ENCODE measurements at places on chromosomes 2 and 18.

DNA sequence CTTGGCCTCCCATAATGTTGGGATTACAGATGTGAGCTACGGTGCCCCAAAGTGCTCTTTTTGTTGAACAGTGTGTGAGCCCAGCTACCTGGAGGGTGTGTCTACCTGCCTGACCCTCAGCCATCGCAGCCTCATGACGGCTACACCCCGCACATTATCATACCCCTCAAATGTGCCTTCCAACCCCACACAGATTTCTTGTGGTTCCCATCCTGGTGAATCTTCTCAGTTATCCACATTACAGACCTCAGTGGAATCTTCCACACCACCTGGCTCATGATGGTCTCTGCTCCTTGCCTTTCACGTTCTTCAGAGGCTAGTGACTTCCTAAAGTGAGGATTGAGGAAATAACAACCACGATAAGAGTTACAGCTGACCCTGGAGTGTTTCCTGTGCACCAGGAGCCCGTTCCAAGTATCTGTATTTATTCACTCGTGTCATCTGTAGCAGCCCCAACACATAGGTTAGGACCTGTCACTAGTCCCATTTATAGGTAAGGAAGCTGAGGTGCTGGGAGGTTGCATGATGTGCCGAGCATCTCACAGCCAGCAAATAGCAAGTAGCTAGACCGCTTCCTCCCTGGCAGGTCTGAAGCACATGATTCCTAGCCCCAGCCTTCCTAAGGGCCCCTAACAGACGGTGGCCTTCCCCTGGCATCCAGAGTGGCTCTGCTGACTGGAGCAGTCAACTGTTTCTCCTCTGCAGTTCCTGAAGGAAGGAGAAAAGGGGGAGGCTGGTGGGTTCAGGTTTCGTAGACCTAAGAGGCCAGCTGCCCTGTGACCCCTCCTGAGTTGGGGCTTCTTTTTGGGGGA, 47.3 kb downstream of the TCF7L1 start:
- DNase-seq = no peak

DNA sequence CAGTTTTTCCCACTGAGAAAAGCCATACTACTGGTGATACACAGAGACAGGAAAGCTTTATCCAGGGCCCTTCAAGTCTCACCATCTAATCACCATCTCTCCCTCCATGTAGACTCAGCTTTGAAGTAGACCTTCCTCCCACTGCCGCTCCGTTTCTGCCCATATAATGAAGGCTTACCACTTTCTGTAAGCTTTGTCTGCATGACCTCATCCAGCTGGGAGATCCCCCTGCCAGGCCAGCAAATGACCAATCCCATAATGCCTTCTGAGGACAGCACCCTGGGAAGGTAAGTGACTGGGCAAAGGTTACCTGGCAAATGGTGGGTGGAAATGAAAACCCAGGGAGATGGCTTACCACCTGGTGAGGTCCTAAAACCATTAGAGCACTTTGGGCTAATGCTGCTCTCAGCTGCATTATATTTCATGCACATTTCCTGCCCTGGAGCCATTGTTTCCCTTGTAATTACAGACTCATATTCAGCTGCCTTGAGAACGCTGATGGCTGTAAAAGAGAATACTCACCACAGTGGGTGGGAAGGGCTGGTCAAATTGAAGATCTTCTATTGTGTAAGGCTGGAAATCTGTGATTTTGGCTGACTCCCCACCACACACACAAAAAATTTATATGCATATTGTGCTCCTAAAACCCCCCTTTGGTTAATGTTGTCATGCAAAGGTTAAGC, 350.7 kb upstream of the SYT4 start:
- DNase-seq = no peak

DNA sequence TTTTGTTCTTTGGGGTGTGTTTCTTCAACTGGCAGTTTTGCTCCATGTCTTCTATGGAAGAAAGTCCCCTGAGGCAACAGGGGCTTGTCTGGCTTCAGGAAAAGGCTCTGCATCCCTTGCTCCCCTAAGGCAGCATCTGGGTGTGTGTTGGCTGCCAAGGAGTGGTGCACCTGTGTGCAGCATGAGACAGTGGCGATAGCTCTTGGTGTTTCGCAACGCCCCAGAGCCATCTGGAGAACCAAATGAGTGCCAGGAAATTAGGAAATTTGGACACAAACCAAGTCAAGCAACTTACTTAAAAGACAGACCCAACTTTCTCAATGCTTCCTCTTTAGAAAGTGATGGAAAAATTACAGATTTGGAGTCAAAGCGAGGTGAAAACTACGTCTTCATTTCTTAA, 1044.4 kb upstream of the CNTNAP5 start:
- DNase-seq = no peak

DNA sequence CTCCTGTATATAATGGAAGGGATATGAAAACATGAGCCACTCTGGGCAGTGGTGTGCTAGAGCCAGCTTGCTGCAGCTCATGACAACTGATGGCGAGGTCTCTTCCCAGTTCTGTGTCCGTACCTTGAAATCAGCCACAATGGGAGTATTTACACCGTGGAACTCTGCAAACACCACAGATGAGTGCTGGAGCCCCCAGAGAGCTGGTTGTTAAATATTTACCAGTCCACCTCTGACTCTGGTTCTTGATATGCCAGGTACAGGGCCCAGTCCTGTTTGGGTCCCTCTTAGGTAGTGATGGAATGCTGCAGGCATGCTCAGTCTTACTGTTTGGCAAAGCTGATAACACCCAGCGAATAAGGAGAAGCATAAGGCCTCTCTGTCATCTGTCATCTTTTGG, 116.1 kb upstream of the GLI2 start:
- DNase-seq = no peak

GRCh38 chr2:191867507-191867847, 20.6 kb upstream of the CAVIN2 start:
- no peak for DNase-seq

DNA sequence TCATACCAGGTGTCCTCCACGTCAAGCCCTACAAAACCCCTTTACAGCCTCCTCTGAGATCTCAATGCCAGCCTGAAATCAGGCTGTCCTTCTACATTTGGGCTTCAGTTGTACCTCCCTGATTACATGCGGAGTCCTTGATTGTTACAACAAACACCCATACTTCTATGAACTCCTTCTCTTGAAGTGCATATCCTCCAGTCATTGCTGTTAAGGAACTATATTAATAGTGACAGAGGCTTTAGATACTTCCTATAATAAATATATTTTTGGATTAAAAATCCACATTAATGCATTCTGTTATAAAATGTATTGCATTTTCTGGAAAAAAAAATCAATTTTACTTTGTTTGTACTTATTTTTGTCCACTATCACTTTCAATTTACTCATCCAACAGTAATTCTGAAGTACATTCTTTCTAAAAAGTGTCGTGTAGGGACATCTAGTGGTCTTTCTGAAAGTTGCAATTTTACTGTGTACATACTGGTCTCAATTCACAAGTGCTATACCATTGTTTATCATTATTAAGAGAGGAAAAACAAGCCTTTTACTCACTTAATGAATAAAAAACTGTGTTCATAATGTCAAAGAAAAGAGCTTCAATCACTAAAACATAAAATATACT, 316.4 kb downstream of the DSEL start:
- peak; percentile 65 for DNase-seq

GRCh38 chr2:11796190-11797171, 50.0 kb downstream of the LPIN1 start:
- no peak for DNase-seq

- DNase-seq = no peak
Observed at GRCh38 chr18:7725473-7725872, 158.4 kb downstream of the PTPRM start.

DNA sequence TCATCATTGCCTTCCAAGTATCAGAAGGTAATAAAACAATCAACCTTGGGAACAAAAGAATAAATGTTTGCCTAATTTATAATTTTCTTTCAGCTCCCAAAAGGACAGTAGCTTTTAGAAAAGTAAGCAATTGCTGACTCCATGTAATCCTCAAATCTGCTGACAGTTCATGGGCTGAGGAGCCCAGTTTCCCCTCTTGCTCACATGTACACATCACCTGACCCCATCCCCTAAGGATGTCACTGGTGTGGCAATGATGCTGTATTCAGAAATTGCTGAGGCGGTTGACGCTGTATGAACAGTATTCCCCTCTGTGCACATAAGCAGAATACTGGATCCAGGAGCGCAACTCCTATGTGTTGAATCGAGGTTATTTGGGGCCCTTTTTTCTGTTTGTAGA, 56.1 kb upstream of the LYPD1 start:
- no peak for DNase-seq

DNA sequence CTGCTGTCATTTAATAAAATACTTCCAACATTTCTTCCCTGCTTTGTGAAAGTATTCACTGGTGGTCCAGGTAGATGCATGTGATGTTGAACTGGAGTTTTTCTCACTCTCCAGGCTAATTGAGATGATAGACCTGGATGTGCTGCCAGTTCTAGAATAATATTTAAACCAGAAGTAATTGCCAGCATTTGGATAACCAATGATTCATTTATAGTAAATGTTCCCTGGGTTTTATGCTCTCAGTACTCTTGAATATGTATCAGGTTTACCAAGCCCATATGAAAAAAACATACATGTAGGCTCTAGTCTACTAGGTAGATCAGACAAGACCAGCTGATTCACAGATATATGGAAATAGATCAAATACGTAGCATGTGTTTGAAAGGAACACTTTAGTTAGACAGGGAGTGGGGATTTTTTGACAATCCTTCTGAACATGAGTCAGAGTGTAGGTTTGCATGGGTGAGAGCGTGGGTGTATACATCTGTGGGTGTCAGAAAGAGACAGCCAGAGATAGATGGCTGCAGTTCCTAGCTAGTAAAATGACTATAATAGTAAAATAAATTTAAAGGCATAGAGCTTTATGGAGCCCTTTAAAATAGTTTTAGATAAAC, 115.1 kb downstream of the NAB1 start:
- peak; percentile 24 for DNase-seq

DNA sequence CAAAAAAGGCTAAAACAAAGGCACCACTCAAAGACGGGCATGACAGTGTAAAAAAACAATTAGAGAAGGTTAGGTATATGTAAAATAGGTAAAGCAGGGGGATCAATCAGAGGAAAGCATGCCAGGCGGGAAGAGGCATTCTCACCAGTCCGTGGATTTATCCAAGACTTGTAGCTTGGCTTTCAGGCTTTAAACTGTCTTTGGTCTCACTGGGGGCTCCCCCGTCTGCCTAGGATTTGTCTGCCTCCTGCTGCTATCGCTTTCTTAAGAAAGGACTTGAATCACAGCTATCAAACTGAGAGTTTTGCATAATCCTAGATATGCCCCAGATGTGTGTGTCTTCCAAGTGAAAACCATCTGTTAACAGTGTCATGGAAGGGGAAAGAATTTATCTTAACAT, 11.1 kb upstream of the GORASP2 start:
- no peak for DNase-seq

All from EL (cell line).